ENCODE measurements at places on chromosomes 4 and X.

DNA sequence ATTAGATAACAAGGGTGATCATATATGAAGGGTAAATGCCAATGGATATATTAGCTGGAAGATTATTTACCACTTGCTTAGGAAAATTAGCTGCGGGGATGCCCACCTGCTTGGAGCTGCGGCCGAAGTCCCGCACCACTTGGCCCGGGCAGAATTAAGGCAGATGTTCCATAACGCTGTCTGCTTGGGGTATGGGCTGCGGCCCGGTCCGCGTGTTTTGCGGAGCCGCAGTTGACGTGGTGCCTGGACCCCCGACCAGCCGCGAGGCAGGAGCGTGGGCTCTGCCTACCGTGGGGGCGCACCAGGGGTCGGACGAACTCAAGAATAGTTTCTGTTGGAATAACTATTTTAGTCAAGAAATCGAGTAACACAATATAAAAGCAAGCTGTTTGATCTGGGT, 235.2 kb downstream of the CPXCR1 start:
- no peak for DNase-seq

DNA sequence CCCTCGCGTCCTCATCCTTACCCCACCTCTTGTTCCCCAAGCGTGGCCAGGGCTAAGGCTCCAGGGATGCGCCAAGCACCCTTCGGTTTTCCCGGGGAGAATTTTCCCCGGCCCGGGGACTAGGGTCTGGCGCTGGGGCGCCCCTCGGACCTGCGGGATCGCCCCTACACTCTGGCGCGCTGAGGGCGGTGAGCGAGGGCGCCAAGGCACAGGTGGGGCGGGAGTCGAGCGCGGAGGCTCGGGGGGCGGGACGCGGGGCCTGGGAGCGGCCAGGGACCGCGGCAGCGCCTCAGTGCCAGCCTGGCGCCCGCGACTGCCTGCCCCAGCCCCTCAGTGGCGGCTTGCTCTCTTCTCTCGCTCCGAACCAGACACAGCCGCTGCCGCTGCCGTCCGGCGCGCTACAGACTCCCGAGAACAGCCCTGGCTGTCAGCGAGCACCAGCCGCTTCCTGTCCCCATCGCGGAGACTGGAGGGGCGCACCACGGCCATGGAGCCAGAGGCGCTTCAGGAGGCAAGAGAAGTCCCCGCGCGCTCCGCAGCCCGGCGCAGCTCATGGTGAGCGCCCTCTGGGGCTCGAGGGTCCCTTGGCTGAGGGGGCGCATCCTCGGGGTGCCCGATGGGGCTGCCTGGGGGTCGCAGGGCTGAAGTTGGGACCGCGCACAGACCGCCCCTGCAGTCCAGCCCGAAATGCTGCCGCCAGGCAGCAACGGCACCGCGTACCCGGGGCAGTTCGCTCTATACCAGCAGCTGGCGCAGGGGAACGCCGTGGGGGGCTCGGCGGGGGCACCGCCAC, at the start of gene DRD5:
TSS of gene DRD5 (plus strand) at position 292 of the 793 bp plus-strand sequence. CDS start at position 688, 396 bp downstream.
- no peak for DNase-seq

DNA sequence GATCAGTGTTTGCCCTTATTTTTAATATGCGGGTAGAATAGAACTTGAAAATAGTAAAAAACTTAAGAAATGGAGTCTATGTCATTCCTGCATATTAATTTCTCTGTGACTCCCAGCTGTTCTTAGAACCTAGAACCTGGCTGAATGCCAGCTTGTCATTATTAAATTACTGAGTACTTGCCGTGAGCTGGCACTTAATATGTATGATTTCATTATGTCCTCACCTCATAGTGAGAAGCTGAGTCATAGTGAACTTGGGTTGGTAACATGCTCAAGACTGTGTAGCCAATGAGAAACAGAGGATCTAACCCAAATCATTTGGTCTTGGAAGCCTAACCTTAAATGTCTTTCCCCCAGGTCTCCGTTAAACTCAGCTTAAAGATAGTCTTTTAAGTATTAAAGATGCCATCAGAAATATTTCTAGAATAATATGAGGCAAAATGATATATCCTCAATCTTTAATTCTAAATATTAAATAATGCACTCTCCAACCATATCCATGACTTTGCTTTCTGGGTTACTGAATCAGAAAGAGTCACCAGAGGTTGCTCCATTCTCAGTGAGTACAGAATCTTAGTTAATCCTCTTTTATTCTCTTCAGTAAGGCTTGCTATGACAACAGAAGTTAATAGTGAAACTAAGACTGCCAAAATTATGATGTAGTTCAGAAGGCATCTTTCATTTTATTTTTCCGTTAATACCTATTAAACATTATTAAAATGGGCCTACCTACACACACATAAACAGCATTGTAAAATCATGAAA, 58.6 kb upstream of the TLL1 start:
- peak; percentile 0 for DNase-seq

- DNase-seq = no peak
These were observed 3.0 kb downstream of the RPL10 start for GRCh38 chrX:154401045-154401799.

DNA sequence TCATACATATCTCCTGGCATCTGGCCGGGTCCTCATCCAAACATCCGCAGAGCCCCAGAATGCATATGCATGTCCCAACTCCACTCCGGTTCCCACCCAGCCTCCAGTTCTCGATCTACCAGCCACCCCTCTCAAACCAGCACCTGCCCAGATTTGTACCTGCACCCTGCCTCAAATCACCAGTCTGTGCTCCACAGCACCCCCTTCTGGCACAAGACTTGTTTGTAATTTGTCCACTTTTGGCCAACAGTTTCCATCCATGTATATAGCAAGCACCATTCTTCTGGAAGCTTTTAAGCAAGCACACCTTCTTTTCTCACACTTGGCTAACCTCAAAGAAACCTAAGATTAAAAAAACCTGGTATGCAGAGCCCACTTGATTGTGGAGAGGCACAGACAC, 644.1 kb downstream of the MID1IP1 start:
- no peak for DNase-seq

GRCh38 chr4:6687947-6688878, 5.5 kb upstream of the S100P start:
- no peak for DNase-seq

DNA sequence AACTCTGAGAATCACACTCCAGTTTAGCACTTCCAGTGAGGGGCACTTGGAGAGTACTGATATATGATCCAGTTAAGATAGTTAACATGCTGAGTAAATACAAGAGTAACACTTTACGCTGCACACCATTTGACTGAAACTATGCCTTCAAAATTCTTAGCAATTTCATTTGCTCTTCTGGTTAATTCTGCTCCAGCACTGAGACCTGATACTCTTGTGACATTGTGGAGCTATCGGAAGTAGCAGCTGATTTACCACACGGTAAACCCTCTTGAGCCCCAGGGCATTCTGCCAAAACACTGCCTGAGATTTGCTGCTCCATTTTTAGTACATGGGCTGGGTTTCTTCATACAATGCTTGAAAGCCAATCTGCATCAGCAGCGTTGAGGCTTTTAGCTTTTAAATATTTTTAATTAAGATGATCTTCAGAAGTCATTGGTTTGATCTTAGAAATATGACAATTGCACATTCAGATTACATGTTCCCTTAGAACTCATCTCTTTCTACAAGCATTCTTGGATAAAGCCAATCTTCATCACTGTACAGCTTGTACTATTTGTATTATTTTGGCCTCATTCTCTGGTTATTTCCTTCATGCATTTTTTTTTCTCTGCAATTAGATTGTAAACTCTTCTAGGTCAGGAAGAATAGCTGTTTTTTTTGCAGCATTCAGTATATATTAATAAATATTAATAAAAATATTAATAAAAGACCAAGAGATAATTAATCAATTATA, 67.8 kb upstream of the ETNPPL start:
- peak; percentile 64 for DNase-seq

- DNase-seq = no peak
These were observed 1190.4 kb downstream of the TECRL start for GRCh38 chr4:63218856-63219255.

- no peak for DNase-seq
These were observed 696.5 kb downstream of the ADGRL3 start for GRCh38 chr4:61896634-61897033.

DNA sequence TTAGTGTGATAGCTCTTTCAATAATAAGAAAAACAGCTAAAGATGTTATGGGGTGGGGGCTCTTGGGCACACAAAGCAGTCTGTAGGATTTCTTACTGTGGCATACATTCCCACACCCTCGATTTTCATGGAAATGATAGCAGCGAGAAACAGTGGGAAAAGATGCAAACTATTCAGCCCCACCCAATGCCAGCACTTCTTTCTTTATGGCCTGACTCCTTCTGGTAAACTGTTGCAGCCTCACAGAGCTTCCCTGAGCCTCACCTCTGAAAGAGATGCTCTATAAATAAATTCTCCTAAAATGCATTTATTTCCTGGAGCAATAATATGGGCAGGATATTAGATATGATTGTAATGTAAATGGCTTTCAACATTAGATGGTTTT, 910 bp downstream of the ANK2 start:
- no peak for DNase-seq

GRCh38 chrX:155056471-155056870, 14.5 kb downstream of the CMC4 start:
- DNase-seq = no peak

DNA sequence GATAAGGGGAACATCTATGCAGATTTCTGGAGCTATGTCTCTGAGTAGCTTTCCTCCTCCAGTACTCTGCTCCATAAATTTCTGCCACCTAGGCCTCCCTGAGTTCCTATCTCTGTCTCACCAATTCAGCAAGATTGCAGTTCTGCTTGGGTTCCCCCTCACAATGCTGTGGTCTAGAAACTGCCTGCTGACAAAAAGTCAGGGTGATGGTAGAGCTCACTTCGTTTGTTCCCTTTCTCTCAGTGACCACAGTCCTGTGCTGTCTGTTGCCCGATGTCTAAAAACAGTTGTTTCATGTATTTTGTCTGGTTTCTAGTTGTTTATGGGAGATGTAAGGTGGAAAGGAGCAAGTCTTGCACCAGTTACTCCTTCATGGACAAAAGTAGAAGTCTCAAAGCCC, 41.1 kb downstream of the AMMECR1 start:
- DNase-seq = no peak

GRCh38 chr4:149031399-149031798, 589.2 kb upstream of the NR3C2 start:
- no peak for DNase-seq

DNA sequence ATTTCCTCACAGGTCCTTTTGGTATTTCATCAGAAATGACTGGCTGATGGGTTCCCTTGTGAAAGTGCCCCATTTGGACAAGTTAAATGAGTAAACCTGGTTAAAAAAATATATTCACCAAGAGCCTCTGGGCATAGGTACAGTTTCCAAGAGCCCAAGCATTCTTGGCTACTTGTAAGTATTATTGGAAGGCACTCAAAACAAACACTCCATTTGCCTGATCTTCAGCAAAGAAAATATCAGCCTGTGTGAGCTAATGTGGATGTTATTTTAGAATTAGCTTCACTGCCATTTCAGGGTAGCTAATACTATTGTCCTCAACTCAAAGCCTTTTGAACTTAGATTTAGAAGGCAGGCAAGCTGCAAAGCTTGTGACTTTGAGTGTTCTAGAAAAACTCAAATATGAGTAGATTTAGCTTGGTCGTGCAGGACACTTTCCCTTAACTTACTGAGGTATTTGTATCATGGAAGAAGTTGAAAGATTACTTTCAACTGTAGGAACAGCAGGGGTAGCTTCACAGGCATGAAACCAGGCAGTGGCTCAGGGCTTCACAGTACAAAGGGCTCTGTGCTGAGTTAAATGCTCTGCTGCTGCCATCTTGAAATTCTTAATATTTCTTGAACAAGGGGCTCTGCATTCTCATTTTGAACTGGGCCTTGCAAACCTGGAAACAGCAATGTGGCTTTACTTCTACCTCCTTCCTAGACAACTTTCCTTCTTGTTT, 177.2 kb downstream of the AMELX start:
- DNase-seq = no peak

DNA sequence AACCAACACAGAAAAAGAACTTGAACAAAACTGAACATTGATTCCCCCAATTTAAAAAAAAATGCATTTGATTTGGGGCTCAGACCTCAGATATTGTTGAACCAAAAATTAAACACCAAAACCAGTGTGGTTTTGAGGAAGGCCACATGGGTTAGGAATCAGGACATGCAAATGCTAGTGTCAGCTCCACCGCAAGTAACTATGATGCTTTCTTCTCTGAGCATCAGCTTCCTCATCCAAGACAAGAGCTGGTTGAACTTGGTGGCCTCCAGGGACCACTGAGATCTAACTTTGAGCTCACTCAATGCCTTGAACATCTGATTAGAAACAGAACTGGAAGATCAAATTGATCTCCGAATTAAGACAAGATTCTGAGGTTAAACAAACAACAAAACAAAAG, 142.9 kb upstream of the NWD2 start:
- DNase-seq = no peak

GRCh38 chr4:173526027-173526482, 4.0 kb downstream of the HAND2 start:
- no peak for DNase-seq

DNA sequence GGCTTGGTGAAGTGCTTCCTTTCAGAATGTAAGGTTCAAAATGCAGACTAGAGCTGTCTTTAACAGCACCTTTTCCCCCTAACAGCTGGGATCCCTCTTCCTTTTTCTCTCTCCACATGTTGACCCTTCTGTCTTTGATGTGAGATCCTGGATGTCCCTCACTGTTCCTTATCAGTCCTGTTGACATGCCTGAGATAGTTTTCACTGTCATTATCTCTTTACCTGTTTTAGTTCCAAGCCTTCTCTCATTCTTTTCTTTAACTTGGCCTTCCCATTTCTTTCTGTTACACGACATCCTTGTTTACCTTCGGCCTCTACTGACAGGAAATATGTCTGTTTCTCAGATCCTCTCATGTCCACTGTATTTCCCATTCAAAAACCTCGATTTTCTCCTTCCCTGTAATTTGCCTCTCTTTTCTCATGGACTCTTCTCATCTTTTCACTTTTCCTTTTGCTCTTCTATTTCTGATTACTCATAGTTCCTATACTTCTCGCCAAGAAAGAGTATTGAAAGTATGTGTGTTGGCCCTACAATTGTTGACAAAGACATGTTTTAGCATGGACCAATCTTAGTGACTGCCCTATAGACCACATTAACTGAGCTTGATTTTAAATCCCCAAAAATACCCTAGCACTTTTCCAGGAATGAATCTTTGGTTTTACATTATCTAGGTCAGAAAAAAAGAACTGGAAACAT, 1.2 kb upstream of the SOWAHB start:
- DNase-seq = no peak

DNA sequence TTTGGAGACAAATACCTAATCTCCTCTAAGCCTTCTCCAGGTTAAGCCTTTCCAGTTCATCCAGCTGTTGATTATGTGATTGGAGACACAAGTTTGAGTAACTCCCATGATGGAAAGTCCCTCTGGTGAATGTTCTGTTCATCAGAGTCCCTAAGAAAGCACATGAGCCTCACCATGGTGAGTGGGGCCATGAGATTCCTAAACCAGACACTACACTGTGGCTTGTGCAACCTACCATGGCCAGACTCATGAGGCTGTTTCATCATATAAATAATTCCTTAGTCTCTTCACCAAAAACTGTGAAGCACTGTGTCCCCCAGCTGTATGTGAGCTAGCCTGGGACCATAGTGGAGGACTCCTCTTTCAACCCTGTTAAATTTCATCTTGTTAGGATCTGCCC, 14.4 kb downstream of the PKD2 start:
- no peak for DNase-seq
